GM10248 (cell line): ENCODE measurements at places on chromosomes 4 and X.

- DNase-seq = no peak
Measured at GRCh38 chr4:106875340-106875739, 160.8 kb downstream of the DKK2 start.

- no peak for DNase-seq
Measured at GRCh38 chr4:183557611-183558010, 52.8 kb downstream of the ING2 start.

DNA sequence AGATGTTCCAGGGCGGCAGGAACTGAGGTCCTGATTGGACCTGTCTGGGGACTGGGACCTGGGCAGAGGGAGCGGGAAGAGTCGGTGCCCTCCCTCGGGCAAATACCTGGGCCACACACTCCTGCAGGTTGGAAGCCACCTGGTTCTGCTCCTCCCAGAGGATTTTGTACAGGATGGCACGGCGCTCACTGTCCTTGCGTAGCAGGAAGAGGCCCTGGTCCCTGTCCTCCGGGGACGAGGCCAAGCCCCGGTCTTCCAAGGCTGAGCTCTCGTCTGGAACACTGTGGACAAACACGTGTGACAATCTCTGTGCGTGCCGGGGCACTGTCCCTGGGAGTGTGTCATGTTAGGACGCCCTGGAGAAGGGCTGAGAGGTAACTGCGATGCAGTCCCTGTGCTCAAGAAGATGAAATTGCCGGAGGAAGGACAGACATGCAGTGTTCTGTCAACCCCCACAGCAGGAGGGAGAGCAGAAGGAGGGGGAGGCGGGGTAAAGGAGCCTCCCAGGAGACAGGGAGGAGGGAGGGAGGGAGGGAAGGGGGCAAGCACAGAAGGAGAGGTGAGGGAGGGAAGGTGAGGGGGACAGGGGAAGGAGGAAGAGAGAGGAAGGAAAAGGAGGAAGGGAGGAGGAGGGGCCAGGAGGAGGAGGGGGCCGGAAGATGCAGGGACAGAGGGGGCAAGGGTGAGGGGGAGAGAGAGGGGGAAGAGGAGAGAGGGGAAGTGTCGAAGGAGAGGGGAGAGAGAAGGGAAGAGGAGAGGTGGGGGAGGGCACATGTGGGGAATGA, 29.0 kb downstream of the PDHA1 start:
- DNase-seq = peak; percentile 19

- DNase-seq = no peak
Measured at GRCh38 chrX:16160729-16161128, 6.6 kb upstream of the MAGEB17 start.

DNA sequence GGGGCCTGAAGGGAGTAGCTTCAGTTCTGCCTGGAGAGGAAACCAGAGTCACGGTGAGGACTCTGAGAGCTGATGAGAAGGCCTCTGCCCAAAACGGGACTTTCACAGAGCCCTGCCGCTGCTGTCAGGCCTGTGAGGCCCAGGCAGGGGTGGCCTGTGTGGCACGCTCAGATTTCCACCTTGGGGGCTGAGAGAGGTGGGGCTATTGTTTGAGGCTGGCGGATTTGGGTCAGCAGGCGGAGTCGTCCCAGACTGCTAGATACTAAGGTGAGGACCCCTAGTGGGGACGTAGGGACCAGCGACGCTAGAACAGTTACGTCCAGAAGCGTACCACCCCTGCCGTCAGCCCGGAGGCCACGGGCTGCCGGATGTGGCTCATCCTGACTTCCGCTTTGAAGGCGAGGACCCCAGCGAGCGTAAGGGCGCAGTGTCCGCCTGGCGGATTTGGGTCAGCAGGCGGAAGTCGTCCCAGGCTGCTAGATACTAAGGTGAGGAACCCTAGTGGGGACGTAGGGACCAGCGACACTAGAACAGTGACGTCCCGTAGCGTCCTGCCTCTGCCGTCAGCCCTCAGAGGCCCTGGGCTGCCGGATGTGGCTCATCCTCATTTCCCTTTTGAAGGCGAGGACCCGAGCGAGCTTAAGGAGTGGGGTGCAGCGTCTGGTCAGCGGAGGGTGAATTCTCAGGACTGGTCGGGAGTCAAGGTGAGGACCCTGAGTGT, at the start of gene MAGEB1:
Gene MAGEB1, plus strand, starts transcription at position 378 of the 721 bp plus-strand sequence. CDS start 3,348 bp downstream, outside the sequence.
- DNase-seq = no peak

DNA sequence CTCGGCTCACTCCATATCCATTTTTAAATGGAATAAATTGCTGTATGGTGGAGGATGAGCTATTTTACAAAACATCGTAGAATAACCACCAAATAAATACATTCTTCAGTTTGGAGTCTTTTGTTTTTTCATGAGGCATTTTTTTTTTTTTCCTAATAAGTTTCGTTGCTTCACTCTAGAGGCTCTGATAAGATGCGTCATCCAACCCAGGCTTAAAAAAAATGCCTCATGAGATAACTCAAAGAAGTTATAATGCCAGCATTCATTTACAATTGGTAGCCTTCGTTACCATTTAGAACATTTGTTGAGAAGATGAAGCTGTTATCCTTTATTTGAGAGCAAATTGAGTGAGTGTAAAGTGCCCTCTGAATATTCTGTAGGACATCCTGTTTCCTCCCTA, 172.2 kb upstream of the CENPE start:
- no peak for DNase-seq

DNA sequence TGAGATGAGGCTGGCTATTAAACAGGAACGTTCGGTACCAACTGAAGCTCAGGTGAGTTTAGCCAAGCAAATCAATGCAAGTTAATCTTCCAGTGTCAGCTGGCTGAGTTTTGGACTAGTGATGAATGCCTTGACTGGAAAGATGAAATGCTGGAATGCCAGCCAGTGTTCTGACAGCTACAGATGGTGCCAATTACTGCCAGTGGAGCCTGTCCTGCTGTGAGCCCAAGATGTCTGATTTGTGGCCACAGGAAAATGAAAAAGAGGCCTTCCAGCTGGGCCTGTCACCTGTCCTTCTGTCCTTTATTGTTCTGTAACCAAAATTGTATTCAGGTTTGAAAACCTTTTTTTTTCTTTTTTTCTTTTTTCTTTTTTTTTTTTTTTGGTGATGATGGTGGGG, 223.1 kb downstream of the AFF2 start:
- DNase-seq = no peak
